ENCODE measurements at places on chromosomes 12 and 14.

GRCh38 chr12:56634242-56634836, 4.2 kb upstream of the BAZ2A start:
- DNase-seq = no peak

- no peak for DNase-seq
These were observed 118.8 kb downstream of the SCARB1 start for GRCh38 chr12:124744659-124745464.

DNA sequence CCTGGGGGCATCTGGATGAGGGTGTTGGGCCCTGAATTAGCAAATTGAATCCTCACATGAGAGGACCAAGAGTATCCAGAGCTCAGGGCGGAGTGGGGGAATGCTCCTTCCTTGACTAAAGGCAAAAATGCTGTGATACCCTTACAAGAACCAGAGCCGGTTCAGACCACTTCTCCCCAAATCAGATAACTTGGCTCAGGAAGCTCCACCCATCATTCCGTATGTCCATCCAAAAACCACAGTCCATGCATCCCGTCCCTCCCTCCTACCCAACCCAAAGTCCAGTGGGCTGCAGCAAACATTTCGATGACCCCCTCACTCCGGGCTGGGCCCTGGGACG, 22.4 kb downstream of the DIO3 start:
- no peak for DNase-seq

- no peak for DNase-seq
These were observed 1330.4 kb downstream of the SLC16A7 start for GRCh38 chr12:60926256-60926655.

DNA sequence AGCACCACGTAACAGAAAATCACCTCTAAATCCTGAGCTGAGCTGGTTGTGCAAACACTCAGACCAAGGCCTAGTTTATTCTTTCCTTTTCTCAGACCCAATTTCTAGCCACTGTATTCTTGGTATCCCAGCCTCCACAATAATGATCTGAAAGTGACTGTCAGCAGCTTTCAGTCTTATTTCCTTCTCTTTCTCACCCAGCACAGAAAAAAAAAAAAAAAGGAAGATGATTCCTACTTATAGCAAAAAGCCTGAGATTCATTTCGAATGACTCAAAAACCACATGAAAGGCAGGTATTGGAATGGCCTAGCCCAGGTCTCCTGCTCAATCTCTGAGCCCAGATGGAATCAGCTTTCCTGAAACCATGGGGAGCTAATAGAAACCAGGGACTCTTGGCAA, 298.6 kb upstream of the PPFIA2 start:
- no peak for DNase-seq

DNA sequence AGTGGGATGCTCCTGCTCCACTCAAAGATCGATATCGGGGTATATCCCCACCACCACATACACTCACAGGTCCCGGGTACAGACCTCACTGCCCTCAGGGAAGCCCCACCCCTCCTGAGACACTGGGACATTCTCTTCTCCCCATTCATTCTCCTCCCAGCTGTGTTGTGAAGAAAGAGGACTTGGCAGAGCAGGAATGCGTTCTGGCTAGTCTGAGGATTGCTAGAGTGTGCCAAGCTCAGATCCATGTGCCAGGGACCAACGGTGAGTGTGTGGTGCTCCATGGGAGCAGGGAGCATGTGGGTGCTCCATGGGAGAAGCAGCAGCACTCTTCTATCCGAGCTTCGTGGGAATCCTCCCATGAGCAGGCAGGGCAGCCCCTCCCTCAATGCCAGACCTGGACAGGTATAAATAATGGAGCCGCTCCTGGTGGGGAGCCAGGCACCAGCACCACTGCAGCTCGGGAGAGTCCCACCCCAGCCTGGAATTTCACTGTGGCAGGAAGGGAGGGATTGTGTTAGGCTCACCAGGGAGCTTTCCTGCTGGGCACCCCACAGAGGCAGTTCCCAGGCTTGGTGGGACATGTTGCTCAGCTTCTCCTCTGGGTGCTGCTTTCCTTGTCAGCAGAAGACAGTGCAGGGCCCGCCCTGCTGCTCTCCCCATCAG, 2.3 kb upstream of the KRT5 start:
- DNase-seq = no peak

- DNase-seq = no peak
These were observed 67.1 kb downstream of the NUAK1 start for GRCh38 chr12:106071686-106072085.

- DNase-seq = no peak
These were observed 2.0 kb upstream of the CCDC197 start for GRCh38 chr14:93994919-93995682.

GRCh38 chr14:104395276-104395675, 184.3 kb upstream of the C14orf180 start:
- no peak for DNase-seq

DNA sequence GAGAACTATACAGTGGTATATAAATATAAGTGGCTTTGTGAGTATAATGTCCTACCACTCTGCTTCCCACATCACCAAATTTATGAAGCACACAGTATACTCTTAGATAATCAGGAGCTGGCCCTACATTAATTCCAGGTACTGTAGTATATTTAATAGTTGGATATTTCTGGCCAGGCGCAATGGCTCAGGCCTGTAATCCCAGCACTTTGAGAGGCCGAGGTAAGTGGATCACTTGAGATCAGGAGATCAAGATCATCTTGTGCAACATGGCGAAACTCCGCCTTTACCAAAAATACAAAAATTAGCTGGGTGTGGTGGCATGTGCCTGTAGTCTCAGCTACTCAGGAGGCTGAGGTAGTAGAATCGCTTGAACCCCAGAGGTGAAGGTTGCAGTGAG, 104.0 kb downstream of the FOXA1 start:
- DNase-seq = no peak

GRCh38 chr12:2902272-2902880, 11.7 kb downstream of the TULP3 start:
- DNase-seq = peak; percentile 95

- DNase-seq = no peak
These were observed 29.6 kb downstream of the BEGAIN start for GRCh38 chr14:100557658-100558057.

DNA sequence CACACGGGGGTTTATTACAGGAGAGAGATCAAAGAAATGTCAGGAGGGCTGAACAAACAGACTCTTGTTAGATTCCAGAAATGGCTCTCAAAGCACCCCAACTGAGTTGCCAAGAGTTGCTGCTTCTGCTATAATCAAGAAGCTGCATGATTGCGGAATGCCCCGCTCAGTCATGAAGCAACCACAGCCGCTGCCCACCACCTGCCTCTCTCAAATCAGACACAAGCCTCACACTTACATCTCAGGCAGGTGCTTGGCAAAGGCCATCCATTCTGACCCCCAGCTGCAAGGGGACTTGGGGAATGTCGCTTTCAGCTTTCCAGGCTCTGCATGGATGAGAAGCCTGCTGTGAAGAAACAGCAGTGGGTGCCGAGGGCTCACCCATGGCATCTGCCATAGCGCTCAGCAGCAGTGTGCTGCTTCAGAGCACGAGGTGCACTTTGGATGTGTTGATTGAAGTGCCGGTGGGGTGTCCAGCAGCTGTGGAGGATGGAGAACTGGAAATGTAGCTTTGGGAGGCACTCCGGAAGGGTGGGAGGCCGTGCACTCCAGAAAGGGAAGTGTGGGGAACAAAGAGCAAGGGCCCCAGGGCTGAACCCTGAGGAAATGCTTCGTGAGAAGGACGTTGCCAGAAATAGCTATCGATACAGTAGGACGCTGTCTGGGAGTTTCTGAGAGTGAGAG, 37.7 kb downstream of the LRRC74A start:
- DNase-seq = no peak

- DNase-seq = no peak
These were observed 49.6 kb upstream of the GPR68 start for GRCh38 chr14:91294153-91294552.

DNA sequence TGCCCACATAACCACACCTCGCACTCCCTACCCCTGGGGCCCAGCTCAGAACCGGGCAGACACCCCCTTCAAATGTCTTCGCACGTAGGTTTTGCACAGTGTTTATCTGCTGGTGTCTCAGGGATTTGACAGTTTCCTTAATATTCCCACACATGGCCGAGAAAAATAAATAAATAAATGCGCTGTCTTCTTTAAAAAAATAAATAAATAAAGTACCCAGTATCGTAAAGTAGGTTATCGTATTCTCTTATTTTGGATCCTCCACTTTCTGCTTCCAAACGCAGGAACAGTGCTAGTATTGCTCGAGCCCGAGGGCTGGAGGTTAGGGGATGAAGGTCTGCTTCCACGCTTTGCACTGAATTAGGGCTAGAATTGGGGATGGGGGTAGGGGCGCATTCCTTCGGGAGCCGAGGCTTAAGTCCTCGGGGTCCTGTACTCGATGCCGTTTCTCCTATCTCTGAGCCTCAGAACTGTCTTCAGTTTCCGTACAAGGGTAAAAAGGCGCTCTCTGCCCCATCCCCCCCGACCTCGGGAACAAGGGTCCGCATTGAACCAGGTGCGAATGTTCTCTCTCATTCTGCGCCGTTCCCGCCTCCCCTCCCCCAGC, 710 bp upstream of the FOS start:
- DNase-seq = no peak

Measured in cerebellar nuclear complex (tissue), 1 donor.